ENCODE measurements at places on chromosomes 2 and 18. TPM values are rescaled to one million over a fixed set of nuclear protein-coding genes. Genes with fewer than 3 reads are reported as not detected.

DNA sequence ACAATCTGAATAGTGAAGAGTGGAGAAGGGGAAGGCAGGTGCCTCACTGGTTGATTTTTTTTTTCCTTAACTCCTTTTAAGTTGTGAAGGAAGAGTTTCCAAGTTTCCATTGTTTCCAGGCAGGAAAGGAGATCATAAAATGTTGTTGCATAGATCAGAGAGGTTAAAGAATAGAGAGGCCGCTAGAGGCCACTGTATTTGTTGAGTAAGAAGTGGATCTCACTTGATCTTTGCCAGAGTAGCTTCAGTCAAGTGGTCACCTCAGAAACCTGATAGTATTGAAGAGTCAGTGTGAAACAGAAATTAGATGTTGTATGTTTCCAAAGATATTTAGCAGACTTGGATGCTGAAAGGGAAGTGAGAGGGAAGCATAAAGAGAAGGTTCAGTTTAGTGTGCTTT is 17.6 kb downstream of the CTNNA2 start:
- DNase-seq: no peak

DNA sequence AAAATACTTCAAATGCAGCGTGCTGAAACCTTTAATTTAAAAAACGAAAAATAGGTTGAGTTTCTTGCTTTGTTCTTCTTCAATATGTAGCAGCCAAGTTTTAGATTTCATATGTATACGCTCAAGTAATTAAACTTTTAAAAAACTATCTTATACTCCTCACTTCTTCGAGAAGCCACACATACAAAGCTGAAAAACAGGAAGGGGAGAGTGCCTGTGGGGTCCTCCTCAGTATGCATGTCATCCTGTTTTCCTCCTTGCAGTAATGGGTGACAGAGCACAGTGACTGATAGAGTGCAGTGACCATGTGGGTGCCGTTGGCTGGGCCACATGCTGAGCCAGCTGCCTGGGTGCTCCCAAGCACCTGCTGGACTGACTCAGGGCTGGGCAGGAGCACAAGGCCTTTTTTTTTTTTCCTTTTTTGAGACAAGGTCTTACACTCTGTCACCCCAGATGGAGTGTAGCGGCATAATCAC is 33.3 kb downstream of the UXS1 start:
- DNase-seq: no peak

DNA sequence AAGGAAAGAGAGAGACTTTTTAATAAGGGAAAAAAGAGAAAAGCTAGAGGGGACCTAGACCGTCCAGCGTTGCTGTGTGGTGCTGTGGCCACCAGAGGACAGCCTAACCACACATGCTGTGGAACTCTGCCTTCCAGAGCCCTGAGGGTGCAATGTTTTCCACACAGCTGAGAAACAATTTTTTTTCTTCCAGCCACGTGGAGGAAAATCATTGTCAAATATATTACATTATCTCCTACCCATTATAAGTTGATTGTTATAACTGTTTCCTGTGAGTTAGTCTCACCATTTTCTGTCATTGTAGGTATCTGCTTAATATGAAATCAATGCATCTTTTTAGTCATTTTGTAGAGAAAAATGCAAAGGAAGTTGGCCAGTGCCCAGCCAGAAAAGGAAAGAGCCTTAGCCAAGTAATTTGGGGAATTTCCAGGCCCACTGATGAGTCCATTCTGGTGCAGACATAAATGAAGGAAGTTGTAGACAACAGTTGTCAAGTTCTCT is 5.9 kb upstream of the MRPL19 start:
- peak; percentile 84 for DNase-seq

GRCh38 chr18:57784034-57784800 is 18.9 kb downstream of the ATP8B1 start:
- DNase-seq: peak; percentile 66

- no peak for DNase-seq
Observed at GRCh38 chr2:196213252-196213980, 42.0 kb upstream of the STK17B start.

DNA sequence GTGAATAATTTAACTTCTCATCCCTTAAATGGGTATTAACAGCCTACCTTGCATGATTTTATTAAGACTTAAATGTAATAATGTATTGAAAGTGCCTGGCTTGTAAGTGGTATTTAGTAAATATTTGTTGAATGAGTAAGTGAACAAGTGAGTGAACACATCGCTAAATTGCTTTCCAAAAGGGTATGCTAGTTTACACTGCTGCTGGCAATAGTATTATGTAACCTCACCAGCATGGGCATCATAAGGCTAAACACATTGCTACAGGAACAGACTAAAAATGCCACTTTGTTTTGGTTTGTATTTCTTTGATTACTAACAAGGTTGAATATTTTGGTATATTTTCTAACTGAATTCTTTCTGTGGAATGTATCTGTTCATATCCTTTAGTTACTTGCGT is 9.8 kb downstream of the WDR43 start:
- DNase-seq: no peak

DNA sequence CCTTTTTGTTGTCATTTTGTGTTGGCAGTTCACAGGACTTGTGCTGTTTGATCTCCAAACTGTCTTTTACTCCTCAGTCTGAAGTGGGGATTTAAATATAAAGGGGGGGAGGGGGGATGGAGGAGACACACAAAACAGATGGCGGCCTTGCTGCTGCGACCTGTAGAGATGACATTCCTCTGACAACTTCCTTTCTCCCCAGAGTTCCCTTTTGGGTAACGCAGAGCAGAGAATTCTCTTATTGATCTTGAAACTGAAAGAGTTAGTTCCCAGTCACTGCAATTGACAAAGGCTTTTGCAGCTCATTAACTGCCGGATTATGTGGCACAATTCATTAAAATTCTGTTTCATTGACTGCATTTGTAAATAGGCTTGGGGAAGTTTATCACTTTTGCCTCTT is 279.3 kb downstream of the TSN start:
- DNase-seq: no peak

GRCh38 chr2:201144101-201145051 is 28.4 kb downstream of the CFLAR start:
- DNase-seq: no peak

GRCh38 chr2:44553456-44553855 is 191.7 kb downstream of the CAMKMT start:
- no peak for DNase-seq

- no peak for DNase-seq
Observed at GRCh38 chr2:42114091-42114490, 55.1 kb upstream of the EML4 start.

DNA sequence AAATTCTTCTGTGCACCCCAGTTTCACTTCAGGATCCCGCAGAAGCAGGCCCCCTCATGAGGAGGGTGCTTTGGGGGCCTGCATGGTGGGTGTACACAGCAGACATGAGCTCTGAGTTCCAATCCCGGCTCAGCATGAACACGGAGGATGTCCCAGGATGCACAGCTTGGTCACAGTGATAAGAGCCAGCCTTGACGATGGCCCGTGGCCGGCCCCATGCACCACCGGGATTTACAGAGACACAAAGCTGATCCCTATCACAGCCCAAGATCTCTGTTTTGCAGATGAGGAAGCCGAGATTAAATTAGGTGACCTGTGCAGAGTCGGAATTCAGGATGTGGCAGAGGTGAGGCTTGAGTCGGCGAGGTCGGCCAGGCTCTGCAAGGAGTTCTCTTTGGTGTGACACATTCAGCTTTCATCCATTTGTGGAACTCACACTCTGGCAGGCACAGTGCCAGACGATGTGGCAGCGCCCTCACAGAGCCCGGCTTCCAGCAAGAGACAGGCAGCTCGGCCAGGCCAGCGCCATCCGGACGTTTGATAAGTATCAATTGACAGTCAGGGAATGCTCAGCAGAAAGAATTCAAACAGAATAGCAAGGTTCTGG is 456.3 kb upstream of the MYT1L start:
- no peak for DNase-seq

GRCh38 chr18:10516078-10516477 is 9.7 kb upstream of the NAPG start:
- DNase-seq: no peak

DNA sequence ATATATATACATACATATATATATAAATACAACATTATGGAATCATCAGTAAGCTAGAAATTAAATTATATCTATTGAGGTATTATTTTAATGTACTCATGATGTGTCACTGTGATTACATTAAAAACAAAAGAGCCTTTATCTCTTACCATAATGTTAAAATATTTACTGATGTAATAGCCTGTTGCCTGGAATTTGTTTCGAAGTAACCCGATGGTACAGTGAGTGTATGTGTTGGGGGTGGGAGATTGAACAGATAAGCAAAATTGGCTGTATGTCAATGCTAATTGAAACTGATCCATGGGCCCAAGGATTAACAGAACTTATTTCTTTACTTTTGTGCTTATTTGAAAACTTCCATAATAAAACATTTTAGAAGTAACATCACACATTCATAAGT is 1473.2 kb downstream of the LRP1B start:
- no peak for DNase-seq

DNA sequence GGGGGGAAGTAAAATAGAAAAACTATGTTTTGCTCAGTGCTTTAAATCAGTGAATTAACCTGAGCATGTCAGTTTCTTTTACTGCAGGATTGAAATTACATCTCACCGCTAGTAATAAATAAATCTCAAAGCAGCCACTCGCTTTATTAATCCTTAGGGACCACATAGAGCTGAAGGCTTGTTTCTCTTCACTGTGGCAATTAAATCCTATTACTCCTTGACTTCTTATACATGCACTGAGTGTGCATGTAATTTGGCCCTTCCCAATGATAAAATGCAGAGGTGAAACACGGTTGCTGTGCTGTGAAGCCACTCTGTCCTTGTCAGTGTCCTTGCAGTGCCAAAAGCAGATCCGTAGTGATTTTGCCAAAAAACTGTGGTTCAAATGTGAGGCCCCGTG is 77.1 kb upstream of the RBM44 start:
- DNase-seq: no peak

- no peak for DNase-seq
Observed at GRCh38 chr2:70779911-70780545, 10.4 kb downstream of the FIGLA start.

DNA sequence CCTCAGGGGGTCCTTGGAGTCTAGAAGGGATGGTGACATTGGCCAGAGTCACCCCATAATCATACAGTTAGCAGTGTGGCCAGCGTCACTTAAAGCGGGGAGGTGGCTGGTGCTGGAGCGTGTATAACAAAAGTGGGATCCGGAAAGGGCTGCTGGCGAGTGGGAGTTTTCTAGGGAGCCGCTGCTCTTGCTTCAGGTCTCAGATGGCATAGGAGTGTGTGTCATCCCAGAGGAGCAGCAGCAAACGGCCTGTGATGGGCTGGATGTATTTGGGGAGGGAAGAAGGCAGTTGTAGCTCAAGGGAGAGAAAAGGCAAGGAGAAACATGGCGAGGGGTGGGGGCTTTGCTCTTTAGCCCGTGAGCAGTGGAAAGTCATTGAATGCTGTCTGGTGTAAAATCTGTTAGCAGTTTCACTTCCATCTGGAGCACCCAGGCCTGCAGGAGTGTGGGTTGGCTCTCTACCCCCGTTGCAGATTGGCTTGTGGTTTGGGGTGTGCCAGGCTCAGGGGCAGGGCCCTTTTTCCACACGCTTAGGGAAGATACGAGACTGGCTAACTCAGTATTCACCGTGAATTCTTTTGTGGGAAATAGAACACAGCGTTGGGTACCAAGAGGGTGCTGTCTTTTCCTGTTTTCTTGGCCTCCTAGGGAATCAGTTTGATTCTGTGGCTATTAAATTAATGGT is 120.5 kb downstream of the AGAP1 start:
- DNase-seq: no peak

- DNase-seq: no peak
Observed at GRCh38 chr18:41993151-41993550, 38.1 kb downstream of the PIK3C3 start.

DNA sequence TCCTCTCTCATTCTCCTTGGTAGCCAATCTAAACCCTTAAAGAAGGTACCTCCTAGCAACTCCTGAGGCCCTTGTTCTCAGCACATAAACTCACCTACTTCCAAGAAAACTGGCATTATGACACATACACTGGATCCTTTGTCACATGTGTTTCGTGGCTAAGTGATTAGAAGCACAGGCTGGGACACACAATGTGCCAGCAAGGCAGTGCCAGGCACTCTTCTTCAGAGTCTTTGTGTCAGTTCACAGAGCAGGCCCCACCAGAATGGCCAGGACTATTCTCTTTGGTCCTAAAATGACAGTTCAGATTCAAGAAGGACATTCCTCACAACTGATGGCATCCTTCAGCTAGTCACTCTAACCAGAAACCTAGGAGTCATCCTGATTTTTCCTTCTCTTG is 40.3 kb downstream of the SMC6 start:
- no peak for DNase-seq

- DNase-seq: no peak
Observed at GRCh38 chr2:120545521-120546047, 190.1 kb upstream of the GLI2 start.

- no peak for DNase-seq
Observed at GRCh38 chr2:132999421-132999820, 329.4 kb upstream of the LYPD1 start.

NAT8 gene
- 94.4 TPM for total RNA-seq

GNAL gene
- total RNA-seq: 9.7 TPM

TGIF1 gene
- 93.8 TPM for total RNA-seq

IL36A gene
- total RNA-seq: not detected

CPO gene
- total RNA-seq: 0.41 TPM

RNF125 gene
- total RNA-seq: 6.0 TPM

IL1RL1 gene
- 32.3 TPM for total RNA-seq

CDK15 gene
- total RNA-seq: 2.7 TPM

XDH gene
- 3.1 TPM for total RNA-seq

NCKAP1 gene
- 140 TPM for total RNA-seq

MARCO gene
- 4.6 TPM for total RNA-seq

DSG4 gene
- total RNA-seq: not detected

RPS27A gene
- 896 TPM for total RNA-seq

PRKAG3 gene
- not detected for total RNA-seq

HOXD12 gene
- total RNA-seq: not detected
